DMS53 (cell line): ENCODE measurements at places on chromosomes 3 and 15.

DNA sequence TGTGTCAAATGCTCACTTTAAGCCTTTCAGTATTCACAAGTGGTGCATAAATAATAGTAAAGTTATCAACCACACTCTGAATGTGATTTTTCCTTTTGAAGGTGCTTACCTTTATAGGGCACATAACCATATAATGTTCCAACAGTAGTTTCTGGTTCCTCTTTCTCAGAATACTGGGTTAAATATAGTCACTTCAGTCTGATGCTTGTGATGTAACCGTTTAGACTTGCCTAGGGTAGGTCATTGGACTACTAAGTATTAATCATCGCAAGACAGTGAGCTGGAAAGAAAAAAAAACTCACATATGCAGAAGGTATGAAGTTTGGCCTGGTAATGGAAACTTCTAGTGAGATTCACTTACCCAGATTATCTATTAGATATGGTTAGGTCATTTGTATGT lies 1.9 kb downstream of the KBTBD8 start:
- DNase-seq, result no peak

- no peak for DNase-seq
Measured at GRCh38 chr3:43727930-43728329, 37.2 kb downstream of the ABHD5 start.

DNA sequence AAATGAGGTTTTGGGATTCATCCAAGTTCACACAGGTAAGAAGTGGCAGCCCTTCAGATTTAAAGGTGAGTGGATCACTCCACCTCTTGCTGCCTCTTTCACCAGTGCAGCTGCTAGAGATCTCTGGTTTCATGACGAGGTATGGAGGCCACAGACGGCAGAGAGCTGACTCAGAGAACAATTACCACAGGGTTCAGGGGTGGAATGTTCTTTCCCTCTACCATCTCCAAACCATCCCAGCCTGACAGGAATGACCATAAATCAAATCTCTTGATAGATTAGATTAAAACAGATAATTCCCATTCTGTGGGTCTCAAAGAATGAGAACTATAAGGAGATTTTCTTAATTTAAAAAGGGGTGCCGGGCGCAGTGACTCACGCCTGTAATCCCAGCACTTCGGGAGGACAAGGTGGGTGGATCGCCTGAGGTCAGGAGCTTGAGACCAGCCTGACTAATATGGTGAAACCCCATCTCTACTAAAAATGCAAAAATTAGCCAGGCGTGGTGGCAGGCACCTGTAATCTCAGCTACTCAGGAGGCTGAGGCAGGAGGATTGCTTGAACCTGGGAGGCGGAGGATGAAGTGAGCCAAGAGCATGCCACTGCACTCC lies 174.2 kb upstream of the ATP11B start:
- peak; percentile 37 for DNase-seq

DNA sequence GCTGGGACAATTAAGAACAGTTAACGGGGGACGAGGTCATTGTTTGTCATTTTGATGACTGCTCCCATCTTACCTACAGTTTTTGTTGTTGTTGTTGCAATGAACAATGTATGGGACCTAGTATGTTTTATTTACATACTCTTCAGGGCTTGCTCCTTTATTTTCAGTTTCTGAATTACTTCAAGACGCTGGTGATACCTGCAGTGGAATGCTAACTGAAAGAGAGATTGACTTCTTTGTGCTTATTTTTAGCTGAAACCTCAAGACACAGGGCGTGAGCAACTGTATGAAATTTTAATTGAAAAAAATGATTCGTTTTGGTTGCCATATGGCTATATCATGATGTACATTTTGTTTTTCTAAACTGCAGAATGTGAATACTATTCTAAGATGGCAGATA lies 297.9 kb downstream of the EDEM1 start:
- DNase-seq, result no peak

GRCh38 chr3:135944831-135945230 lies 20.7 kb upstream of the PPP2R3A start:
- no peak for DNase-seq

DNA sequence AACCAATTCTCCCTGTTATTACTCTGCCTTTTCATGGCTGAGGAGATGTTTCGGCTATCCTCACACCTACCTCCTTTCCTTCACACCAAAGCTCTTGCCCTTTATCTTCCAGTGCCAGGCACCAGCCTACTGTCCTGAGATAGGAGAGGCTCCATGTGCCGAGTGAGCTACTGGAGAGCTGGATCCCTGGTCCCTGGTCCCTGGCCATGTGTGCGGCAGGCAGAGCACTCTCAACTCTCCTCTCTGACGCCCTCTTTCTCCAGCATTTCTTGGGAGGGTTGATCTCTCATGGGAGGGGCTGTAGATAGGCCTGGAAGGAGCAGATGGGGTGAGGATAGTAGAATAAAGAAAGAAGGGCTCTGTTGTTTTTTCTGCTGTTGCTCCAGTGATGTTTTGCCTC lies 277.1 kb upstream of the UMPS start:
- DNase-seq, result no peak

DNA sequence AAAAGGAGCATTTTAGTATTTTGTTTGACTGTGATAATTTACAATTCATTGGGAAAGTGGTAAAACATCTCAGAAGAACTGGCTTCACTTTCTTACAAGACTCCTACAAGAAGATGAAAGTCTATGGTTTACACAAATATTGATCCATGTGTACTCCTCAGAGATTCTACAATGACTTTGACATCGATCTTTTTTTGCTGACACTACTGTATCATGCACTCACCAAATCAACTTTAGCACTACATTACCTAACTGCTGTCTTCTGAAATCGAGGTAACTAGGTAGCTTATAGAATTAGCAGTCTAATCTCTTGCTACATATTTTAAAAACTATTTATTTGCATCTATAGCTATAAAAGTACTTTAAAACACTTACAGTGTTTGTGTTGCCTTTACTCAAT lies 757.6 kb downstream of the TBL1XR1 start:
- no peak for DNase-seq

GRCh38 chr3:179083977-179084376 lies 12.4 kb upstream of the ZMAT3 start:
- DNase-seq, result no peak

DNA sequence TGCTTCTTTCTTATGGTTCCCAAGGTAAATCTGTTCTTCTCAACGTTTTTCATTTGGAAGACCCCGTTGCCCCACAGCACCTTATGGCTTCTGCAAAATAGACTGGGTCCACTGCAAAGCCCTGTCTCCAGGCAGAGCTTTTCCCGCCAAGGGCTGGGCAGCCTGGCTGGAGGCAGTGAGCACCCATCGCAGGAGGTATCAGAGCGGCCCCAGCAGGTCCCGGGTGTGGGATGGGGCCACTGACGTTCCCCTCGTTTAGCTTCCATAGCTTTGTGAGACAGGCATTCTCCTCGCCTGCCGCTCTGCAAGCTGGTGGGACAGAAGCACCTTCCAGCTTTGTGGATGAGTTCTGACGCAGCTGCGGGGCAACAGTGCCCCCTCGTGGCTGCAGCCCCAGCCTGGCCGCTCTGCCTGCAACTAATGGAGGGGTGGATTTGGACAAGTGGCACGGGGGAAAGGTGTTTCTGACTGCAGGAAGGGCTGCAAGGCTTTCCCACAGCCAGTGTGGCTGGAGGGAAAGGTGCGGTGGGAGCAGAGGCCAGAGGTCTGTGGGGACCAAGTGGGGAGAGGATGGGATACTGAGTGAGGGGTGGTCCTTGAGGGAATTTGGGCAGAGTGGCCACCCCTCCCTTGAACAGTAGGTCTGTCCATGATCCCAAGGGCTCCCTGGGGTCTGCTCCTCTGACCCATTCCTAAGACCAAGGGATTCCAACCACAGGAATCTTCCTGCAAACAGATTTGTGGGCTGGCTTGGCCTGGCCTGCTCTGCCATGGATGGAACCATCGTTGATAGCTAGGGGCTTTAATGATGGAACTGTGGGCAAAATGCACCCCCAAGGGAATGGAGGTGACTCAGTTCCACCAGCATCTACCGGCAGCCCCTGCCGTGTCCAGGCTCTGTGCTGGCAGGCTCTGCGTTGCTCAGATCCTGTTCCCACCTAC lies 99.4 kb downstream of the FBLN2 start:
- DNase-seq, result peak; percentile 62

DNA sequence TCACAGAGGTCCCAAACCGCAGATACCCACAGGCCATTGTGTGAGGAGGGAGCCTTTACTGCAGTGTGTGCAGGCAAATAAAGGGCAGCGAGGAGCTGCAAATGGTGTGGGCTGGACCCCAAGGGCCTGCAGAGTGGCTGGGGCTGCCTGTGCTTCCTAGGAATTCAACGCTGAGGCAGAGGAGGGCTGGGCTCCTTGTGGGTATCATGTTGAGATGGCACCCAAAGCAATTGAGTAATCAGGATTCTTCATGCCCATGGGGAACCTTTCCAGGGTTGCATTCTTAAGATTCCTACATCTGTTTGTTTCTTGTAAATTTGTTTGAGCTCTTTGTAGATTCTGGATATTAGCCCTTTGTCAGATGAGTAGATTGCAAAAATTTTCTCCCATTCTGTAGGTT lies 85.4 kb upstream of the LIPC start:
- no peak for DNase-seq

DNA sequence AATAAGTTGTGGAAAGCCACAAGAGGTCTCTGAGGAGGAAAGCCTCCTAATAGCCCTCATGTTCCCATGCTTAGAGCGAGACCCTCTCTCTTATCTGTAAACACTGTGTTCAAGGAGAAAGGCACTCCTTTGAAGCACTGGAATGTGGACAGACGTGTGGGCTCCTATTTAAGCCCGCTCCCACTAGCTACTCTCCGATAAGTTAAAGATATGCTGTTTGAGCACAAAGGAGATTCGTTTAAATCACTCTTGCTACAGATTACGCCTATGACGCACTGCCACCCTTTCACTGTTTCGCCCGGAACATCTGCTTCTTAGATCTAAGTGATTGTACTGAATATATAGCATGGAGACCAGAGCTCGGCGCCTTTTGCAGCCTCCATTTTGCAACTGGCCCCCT lies 57.8 kb upstream of the FAM3D start:
- no peak for DNase-seq

DNA sequence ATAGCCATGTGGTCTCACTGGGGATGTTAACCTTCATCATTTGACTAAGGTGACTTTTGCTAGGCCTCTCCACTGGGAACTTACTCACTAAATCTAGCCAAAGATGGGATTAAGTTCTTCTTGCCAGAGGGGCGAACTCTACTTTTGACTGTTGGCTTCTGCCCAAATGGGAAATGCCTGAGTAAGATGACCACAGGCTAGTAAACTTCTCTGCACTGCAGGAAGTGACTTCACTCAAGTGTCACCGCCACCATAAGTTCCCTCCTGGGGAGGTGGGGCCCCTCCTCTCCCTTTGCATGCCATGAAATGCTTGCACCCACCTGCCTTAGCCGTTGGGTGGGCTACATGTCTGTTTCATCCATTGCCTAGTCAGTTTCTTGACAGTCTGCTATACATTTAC lies 388.3 kb downstream of the FEZF2 start:
- DNase-seq, result no peak

DNA sequence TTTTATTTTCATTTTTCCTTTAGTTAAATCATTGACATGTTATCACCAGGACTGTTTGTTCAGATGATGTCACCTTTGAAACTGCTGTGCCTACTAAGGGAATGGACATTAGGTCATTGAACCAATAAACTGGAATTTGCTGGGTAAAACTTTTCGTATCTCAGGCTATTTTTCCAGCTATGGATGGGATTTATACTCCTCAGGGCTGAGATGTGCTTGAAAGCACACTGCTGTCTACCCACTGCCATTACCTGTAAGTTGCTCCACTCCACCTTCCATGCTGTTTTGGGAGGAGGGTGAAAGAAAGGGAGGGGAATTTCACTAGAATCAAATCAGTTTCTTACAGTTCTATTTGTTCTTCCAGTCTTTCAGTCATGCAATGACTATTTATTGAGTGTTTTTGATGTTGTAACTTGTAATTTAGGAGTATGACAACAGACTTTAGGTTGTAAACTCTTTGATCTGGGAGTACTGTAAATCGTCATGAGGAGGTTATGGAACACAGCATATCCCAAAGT lies 11.3 kb downstream of the EHD4 start:
- DNase-seq, result peak; percentile 50

DNA sequence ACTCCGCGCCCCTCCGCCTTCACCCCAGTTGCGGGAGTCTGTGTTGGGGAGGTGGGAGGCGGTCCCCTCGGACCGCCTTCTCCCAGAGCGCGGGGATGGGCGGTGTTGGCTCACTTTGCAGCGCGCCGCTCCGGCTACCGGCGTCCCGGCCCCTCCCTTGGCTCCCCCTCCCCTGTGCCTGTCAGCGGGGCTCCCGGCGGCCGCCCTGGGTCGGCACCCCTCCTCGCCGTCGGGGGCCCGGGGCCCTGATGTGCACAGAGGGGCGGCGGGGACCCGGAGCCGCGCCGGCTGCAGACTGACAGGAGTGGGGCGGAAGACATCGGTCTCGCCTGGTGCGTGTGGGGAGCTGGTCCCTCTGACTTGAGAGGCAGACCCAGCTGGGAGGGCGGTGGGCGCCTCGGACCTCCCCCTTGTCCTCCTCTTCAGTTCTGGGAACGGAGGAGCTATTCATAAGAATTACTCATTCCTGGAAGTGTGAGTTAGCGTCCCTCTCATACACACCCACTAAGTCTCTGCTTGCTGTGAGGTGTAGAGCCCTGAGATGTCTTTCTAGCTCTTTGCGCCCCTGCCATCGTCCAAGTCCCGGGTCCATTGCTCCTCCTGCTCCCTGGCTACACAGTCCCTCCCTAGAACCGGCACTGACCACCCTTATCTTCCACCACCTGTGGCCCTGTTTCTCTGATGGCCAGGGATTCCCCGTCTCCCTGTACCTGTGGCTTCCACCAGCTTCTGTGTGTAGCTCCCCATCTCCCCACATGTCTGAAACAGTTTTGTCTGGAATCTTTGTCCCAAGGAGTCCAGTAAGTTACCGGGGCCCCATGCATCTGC lies 42.3 kb upstream of the ROPN1 start:
- peak; percentile 39 for DNase-seq

- DNase-seq, result no peak
Measured at GRCh38 chr3:105246536-105246935, 120.2 kb upstream of the ALCAM start.

DNA sequence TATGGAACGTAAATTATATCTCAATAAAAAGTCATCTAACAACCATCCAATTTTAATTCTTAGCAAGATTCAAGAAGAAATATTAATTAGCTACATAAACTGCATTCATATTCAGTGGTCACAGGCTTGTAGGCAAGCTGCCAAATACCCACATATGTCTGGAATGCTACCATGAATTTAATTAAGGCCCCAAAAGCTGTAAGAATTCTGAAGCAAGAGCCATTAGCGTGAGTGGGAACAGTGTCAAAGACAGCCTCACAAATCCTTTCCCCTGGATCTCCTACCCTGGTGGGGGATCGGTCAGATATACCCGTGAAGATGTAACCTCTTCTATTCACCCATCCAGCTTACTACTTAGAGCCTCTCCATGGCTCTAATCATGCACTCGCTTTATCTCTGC lies 40.0 kb downstream of the ATG7 start:
- no peak for DNase-seq
